Cardiac septum (tissue), 1 donor: ENCODE measurements at places on chromosomes 3 and 15. TPM values are rescaled to one million over a fixed set of nuclear protein-coding genes. Genes with fewer than 3 reads are reported as not detected.

Gene LRRC28
- total RNA-seq = 20.9 TPM

GRCh38 chr15:57643826-57644225 lies 52.1 kb downstream of the MYZAP start:
- no peak for DNase-seq

DNA sequence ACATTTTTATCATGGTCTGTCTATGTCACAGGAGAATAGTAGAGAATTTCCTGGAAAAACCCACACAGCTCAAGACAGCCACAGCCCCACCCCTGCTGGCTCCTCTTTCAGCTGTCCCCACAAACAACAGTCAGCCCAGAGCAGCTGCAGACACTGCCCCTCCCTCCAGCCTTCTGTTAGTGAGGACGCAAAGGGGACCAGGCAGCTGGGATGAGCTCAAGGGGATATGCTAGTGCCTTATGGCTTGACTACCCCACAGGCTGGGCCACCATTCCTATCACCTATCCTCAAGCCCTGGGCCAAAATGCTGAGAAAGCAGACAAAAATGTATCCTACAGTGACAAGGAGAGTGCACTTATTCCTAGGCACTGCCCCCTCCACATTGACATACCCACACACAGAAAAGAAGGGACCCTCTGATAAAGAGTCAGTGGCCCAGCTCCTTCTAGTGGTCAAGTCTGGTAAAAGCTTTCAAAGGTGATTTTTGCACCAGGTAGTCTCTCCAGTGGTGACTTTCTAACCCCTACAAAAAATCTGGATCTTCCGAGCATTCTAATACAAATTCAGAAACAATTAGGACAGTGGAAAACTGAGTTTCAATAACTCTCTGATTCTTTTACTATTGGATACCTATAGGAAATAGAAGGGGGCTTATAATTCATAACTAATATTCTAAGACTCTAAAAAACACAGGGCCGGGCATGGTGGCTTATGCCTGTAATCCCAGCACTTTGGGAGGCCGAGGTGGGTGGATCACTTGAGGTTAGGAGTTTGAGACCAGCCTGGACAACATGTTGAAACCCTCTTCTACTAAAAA lies 3.0 kb upstream of the MAP1A start:
- DNase-seq = no peak

Gene BOC
- total RNA-seq = 12.8 TPM

DNA sequence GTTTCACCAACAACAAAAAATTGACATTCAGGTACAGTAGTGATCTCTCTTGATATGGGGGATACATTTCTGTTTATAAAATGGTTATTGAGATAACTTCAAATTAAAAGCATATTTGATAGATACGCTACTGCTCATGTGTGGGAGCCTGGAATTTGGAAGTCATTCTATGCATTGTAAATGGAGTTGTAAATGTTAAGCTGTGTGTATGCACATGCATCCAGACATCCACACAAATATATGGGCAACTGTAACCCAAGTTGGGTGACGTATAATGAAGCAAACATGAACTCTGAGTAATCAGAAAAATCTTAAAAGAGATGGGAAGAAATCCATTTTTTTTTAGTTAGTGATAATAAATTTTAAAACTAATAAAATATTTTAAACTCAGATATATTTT lies 9.8 kb downstream of the KLHL24 start:
- no peak for DNase-seq
